Activated T-cell treated with anti-CD3 and anti-CD28 coated beads, Interleukin-2, amount 50 U/mL, for 72 hours (primary cell): ENCODE measurements at places on chromosomes 12 and 14.

- DNase-seq = no peak
These were observed 83.2 kb downstream of the PITPNM2 start for GRCh38 chr12:123067654-123068053.

DNA sequence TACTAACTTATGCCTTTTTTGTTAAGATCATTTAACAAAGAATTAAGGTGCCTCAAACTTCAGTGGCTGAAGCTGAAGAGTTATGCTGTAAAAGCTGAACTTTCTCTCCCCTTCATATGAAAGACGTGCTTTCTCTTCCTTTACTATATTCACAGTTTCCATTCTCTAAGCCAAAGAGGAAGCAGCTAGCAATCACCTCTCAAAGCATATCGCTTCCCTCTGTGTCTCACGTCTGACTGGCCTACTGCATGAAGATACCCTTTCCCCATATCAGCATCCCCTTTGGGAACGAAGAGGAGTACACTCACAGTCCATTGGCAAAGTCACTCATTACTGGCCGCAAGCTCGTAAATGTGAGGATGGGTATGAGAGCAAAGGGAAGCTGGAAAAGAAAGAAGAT lies 34.9 kb downstream of the SLC11A2 start:
- no peak for DNase-seq

- no peak for DNase-seq
These were observed 707 bp downstream of the DHRS1 start for GRCh38 chr14:24298892-24299254.

DNA sequence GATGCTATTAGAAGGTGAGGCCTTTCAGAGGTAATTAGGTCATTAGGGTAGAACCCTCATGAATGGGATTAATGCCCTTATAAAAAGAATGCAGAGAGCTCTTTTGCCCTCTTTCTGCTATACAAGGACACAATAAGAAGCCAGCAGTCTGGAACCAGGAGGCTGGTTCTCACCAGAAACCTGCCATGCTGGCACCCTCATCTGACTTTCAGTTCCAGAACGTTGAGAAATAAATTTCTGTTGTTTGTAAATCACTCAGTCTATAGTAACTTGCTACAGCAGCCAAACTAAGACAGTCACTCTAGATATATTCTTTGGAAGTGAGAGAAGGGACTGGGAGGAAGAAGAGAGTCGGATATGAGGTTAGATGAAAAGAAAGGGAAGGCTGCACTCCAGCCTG lies 125.0 kb upstream of the MYF6 start:
- no peak for DNase-seq

DNA sequence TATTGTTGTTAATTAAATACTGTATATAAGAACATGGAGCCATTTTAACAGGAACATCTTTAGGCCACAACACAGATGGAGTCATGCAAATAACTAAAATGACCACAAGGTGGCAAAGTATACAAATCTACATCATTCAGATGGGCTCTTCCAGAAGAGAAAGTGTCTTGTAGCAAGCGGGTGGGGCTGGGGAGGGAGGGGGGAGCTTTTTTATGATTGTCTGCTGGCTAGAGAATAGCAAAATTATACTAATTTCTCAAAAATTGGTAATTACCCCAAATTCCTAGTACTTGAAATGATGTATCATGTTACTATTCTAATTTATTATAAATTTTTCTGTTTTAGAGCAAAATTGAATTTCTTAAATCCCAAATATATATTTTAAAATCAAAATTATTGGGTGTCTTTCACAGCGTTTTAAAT lies 378.7 kb downstream of the PRKD1 start:
- DNase-seq = no peak

- no peak for DNase-seq
These were observed 40.8 kb downstream of the SPATA7 start for GRCh38 chr14:88426271-88426670.

DNA sequence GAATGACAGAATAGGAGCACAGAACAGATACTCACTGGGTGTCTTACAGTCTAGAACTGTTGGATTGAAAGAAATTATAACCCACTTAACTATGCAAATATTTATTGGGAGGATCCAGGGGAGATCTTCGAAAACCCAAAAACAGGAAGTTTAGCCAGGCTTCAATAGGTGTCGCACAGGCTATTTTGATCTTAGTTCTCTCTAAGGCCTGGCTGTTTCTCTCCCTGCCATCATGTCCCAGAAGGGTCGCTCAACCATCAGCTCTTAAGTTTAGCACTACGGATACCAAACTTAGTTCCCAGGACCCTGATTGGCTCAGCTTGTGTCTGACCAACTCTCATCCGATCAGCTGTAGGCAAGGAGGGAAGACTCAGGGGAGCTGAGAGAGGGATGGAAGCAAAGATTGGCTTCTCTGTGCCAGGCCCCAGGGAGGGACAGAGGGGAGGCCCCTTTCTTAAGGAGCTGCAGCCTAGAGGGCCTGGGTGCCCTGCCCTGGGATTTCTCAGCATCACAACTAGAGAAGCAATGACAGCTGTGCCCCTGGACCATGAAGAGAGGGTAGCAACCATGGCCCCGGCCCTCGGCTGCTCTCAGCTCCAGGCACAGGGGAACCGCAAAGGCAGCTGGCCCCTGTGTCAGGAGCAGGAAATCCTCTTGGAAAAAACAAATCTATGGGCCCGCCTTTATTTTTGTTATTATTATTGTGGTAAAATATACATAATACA lies 13.5 kb downstream of the PHETA1 start:
- DNase-seq = no peak

- DNase-seq = no peak
These were observed 35.3 kb upstream of the CSRNP2 start for GRCh38 chr12:51118706-51119105.

- no peak for DNase-seq
These were observed 4.9 kb upstream of the LRIG3 start for GRCh38 chr12:58925111-58925611.

DNA sequence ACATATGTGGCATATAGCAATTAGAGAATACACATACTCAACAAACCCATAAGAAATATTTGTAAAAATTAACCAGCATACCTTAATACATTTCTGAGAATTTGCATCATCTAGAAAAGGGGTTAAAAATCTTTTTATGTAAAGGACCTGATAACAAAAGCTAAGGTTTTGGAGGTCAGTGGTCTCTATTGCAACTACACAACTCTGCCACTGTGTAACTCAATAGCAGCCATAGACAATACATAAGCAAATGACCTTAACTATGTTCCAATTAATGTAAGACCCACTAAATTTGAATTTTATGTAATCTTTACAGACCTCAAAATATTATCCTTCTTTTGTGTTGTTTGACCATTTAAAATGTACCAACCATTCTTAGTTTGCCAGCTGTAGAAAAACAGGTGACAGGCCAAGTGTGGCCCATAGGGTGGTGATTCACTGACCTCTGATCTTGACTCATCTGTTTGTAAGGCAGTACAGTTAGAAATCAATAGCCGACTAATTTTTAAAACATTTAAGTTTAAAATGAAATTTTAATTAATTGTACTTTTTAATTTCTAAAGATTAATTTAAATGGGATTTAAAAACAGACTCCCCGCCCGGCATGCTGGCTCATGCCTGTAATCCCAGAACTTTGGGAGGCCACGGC lies 7.4 kb upstream of the EPS8 start:
- DNase-seq = no peak

GRCh38 chr12:95096852-95097251 lies 23.4 kb upstream of the NR2C1 start:
- no peak for DNase-seq

GRCh38 chr12:92927436-92928281 lies 1.4 kb downstream of the EEA1 start:
- DNase-seq = no peak

DNA sequence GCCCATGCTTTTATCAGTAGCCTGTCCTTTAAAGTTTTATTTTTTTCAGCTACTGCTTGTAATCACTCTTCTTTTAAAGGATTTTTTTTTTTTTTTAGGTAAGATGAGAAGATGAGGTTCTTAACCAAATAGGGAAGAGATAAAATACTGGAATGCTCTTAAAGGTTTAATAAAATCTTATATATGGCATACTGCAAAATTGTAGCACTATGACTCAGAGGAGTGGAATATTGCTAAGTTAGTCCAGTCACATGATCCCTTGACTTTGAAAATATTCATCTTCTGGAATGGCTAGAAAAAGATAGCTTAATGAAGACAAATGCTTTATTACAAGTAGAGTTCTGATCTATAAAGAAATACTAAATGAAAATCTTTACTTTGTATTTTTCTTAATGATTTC lies 116.6 kb downstream of the NAV3 start:
- no peak for DNase-seq

GRCh38 chr14:95500201-95500681 lies 16.2 kb downstream of the SYNE3 start:
- no peak for DNase-seq

DNA sequence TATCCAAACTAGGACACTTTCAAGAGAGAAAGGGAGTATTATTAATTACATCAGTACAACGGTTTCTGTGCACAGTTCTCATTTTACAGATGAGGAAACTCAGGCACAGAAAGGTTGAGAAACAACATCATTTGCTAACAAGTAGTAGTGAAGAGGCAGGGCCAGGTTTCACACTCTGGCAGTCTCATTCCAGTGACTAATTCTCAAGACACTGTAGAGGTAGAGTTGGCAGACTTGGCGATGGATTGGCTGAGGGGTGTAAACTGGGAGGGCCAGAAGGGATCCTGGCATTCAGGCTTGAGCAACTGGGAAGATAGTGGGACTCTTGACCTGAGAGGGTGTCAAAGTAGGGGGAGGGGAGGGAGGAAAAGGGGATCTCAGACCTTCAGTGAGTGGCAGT lies 73.8 kb upstream of the BDKRB2 start:
- no peak for DNase-seq

DNA sequence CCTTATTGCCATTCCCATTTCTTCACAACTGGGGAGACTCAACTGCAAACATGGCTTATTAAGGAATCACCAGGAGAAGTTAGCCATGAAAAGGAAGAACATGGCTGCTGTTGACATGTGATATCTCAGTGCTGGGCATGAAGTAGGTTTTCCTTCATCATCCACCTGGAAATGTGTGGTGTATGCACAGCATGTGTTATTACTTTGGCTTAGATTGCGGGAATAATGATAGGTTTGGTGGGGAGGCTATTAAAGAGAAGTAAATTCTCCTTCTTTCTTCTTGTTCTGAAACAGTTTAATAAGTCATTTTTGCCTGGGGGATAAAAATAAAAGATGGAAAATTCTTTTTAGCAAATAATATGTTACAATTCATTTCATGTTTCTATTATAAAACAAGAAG lies 23.7 kb upstream of the CLEC14A start:
- no peak for DNase-seq

DNA sequence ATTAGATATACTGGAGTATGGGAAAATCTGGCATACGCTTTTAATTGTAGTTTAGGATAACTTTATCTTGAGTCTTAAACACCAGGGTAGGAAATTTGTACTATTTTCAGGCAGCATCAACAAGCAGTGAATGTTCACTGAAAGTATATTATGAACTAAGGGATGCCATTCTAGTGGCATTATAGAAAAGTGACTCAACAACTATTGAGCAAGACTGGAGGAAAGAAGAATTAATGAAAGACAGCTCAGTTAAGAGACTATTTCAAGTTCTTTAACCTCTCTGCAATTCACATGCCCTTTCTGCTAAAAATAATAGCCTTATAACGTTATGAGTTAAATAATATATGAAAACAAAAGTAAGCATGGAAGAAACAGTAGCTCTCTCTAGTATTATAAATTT lies 343.1 kb downstream of the FSCB start:
- no peak for DNase-seq

DNA sequence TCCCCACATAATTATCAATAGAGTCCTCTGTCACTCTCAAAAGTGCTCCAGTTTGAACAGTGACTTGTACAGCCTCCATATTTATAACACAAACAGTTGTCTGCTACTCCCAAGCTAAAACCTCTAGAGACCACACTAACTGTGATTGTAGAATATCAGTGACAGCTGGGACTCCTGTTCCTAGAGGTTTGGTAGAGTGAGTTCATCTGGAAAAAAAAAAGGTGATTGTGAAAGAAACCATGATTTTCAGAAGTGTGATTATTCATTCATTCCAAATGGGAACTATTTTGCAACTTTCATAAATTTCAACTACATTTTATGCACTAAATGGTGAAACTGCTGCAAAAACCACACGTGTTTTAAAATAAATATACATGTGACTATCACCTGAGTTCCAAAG lies 128.0 kb upstream of the PLXNC1 start:
- DNase-seq = no peak

- no peak for DNase-seq
These were observed 4.1 kb downstream of the RDH16 start for GRCh38 chr12:56953314-56953713.

GRCh38 chr12:90010089-90010488 lies 301.5 kb upstream of the ATP2B1 start:
- peak; percentile 2 for DNase-seq

GRCh38 chr12:107339487-107339886 lies 246.1 kb upstream of the CRY1 start:
- DNase-seq = no peak

DNA sequence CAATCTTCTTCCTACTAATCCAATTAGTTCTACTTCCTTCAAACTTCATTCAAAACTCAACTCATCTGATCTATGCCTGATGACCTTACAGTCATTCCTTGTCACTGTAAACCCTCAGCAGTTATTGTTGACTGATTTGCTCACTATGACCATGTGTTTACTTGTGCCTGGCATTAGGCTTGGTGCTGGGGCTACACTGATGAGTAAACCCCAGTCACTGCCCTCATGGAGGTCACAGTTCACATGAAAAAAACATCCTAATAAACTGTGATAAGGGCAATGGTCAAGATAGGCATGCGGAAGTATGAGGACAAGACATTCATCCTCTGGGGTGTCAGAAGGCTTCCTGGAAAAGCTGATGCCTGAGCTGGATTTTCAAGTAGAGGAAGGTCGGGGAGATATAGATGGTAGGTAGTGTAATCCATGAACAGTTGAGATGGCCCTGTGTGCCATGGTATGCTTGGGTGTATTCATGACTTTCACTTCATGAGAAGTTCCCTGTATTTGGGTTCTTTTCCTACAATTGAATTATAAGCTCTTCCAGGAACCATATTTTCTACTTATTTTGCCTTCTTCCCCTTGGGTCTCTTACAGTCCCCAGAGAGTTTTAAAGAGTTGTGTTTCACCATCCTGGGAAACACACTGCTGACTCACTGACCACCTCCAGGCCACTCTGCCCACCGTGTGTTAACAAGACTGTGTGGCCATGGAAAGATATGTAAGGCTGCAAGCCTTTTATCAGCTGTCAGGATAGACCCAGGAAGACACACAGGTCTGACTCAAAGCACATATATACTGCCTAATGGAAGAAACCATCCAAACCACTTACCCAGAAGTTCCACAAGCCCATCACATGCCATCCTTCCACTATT lies 38.7 kb upstream of the DUSP6 start:
- no peak for DNase-seq

GRCh38 chr14:100325231-100325632 lies 2.1 kb downstream of the SLC25A47 start:
- no peak for DNase-seq
